ENCODE measurements at places on chromosomes 4 and X.
A peak's percentile ranks its signal among the peaks of the same experiment; 100 is the strongest.

DNA sequence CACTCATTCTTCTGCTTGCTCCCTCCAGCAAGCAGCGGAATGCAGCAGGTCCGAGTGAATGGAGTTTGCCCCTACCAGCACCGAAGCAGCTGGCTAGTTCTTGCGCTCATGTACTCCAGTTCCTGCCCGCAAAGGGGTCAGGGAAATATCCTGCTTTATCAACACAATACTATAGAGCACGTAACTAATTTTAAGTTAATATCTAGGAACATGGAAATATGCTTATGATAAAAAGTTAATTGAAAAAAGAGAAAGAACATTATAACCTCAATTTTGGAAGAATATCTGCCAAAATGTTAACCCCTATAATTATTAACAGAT, 195.6 kb downstream of the SNCA start:
- DNase-seq = no peak

DNA sequence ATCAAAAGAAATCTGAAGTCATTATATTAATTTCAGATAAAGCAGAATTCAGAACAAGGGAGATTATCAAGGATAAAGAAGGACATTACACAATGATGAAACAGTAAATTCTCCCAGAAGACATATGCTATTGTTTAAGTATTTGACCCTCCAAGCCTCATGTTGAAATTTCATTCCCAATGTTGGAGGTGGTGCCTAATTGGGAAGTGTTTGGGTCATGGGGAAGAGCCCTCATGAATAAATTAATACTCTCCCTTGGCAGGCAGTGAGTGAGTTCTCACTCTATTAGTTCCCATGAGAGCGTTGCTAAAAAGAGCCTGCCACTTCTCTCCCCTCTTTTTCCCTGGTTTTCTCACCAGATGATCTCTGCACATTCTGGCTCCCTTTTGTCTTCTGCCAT, 249.9 kb upstream of the GRIA3 start:
- DNase-seq = no peak

GRCh38 chrX:28205905-28206304, 224.7 kb upstream of the DCAF8L1 start:
- DNase-seq = no peak

GRCh38 chr4:61877893-61878292, 677.8 kb downstream of the ADGRL3 start:
- DNase-seq = no peak

DNA sequence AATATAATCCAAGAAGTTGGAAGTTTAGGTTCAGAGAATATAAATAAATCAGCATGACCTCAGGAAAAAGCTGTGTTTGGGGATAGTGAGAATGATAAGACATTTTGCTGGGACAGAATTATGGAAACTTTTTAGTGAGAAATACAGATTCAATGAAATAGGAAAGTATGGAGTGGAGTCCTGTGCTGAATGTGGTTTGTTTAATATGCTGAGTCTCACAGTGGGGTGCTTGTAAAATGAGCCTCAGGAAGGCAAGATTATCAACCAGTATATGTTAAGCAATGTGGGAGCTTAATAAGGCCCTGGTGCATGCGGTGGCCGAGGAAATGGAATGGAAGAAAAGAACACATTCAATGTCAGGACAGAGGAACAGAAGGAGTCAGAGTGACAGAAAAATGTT, 1554.7 kb upstream of the TENM3 start:
- no peak for DNase-seq

- DNase-seq = no peak
Observed at GRCh38 chrX:154019061-154019621, 561 bp downstream of the IRAK1 start.

- DNase-seq = peak; percentile 17
Observed at GRCh38 chrX:115330498-115331168, 41.1 kb downstream of the LUZP4 start.

DNA sequence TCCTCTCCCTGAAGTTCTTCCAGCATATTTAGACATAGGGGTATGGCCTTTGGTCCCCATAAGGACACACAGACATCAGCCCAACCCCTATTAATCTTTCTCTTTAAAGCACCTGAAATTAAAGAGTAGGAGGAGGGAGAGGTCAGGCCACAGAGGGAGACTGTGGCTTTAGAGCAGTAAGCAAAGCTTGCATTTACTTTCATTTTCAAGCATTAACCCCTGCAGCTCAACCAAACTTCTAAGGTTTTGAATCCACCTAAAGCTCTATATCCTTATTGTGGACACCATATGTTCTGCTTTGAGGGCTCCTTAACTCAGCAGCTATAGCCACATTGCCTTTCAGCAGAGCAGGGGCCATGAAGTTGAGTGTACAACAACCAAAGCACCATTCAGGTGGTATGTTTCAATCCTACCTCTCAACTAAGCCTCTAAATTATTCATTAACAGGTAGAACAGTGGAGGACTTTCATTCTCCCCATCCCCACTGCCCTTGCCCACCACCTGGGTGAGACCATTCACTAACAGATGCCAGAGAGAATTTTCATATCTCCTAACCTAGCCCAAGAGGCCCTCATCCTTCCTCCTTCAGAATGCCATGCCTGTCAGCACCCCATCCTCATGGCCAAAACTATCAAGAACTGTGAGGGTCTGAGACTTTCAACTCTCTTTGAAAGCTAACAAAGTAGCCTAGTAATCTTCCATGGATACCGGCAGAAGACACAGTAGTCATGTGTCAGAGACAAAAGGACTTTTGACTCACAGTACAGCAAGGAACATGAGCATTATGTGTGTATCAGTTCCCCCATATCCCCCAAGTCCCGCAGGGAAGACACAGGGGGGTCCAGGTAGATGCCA, 20.8 kb downstream of the LIN54 start:
- DNase-seq = no peak

- DNase-seq = no peak
Observed at GRCh38 chr4:113537628-113538027, 223.9 kb downstream of the CAMK2D start.

- no peak for DNase-seq
Observed at GRCh38 chr4:145891958-145892357, 46.7 kb downstream of the ZNF827 start.

GRCh38 chrX:69153060-69153730, 12.1 kb downstream of the PJA1 start:
- no peak for DNase-seq

- no peak for DNase-seq
Observed at GRCh38 chrX:55648434-55648833, 25.2 kb downstream of the FOXR2 start.

GRCh38 chr4:74205046-74205445, 47.1 kb downstream of the MTHFD2L start:
- DNase-seq = no peak

GRCh38 chr4:31026256-31026655, 306.1 kb downstream of the PCDH7 start:
- DNase-seq = no peak

- no peak for DNase-seq
Observed at GRCh38 chr4:75565481-75565880, 9.6 kb downstream of the ODAPH start.

DNA sequence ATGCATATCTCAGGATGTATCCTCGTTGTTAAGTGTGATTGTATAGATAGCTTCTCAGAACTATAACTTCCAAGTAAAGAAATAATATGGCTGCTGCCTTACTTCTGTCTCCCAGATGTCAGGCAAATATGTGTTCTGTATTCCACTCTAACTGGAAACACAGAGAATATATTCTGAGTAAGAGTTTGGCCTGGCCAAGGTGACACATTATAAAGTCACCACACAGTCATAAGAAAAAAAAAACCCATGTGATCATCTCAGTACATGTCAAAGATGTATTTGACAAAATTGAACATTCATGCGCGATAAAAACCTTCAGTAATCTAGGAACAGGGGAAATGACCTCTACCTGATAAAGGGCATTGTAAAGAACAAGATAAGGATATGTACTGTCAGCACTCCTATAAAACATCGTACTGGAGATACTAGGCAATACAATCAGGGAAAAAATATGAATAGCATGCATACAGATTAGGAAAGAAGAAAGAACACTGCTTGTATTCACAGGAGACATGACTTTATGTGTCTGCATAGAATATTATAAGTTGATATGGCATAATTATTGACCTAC, 207.1 kb downstream of the ZNF330 start:
- no peak for DNase-seq
